ENCODE measurements at places on chromosomes 13 and 19. TPM values are rescaled to one million over a fixed set of nuclear protein-coding genes. Genes with fewer than 3 reads are reported as not detected.

DNA sequence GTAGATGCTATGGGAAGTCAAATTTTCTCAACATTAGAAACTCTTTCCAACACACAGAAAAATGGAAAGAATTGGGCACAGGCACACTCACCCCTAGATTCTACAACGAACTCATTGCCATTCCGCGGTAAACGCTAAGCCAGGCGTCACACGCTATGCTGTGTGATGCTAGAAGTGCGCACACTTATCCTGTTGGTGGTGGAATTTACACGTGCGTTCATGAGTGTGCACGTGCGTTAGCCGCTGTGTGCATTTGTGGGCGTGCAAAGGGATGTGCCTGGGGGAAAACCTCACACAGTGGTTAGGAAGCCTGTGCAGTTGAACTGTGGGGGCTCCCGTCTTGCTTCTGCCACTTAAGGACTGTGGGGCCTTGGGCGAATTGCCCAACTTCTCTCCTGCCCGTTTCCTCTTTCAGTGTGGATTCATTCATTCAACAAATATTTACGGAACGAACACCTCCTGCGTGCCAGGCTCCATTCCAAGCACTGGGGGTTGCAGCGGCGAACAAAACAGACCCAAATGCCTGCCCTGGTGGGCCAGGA lies 7.7 kb downstream of the NFILZ start:
- no peak for DNase-seq

- peak; percentile 12 for DNase-seq
Measured at GRCh38 chr13:23159205-23159759, 21.5 kb upstream of the SGCG start.

The SHC2 gene
- total RNA-seq = 3.3 TPM

The RFPL4A gene
- not detected for total RNA-seq

DNA sequence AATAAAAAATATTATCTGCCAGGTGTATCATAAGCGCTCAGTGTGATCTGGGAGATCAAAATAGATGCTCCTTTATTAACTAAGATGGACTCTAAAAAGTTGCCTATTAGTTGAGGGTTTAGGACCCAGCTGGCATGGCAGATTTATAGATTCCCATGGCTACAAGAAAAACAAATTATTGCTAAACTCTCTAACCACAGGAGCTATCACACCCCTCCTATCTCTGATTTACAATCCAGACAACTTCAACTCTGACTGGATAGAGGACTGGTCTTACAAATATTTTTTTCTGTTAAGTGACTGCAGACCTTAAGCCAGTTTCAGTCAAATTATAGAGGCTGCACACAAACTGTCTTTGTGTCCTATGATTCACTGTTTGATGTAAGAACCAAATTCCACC lies 45.4 kb upstream of the MYCBP2 start:
- peak; percentile 8 for DNase-seq

The RBM26 gene
- 20.3 TPM for total RNA-seq

The VAV1 gene
- total RNA-seq = not detected

The NKPD1 gene
- total RNA-seq = 0.26 TPM

The NANOS3 gene
- total RNA-seq = not detected

The ZNF559 gene
- total RNA-seq = 19.8 TPM

The NLRP4 gene
- not detected for total RNA-seq

GRCh38 chr19:32863841-32864240 lies 5.7 kb downstream of the SLC7A9 start:
- no peak for DNase-seq

- peak; percentile 7 for DNase-seq
Measured at GRCh38 chr13:96822895-96823294, 171.4 kb downstream of the OXGR1 start.

The IZUMO1 gene
- not detected for total RNA-seq

- no peak for DNase-seq
Measured at GRCh38 chr13:21673539-21673788, 2.6 kb downstream of the FGF9 start.

The LILRA5 gene
- total RNA-seq = not detected

DNA sequence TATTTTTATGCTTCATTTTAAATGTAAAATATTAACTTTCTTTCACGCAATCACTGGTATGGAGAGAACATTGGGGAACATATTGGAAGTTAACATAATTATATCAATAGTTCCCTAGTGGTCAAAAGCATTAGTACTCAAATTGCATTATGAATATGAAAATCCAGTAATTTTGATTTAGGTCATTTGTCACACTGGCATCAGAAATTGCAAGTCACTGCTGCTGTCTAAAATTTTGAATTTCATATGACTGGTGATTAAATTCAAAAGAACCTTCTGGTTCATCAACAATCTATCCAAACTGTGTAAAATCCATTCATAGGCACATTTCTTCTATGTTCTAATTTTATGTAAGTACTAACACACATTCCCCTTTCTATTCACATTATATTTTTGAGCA lies 2235.7 kb upstream of the PCDH20 start:
- DNase-seq = no peak

The ZNF101 gene
- 4.9 TPM for total RNA-seq

The CEACAM16 gene
- not detected for total RNA-seq

DNA sequence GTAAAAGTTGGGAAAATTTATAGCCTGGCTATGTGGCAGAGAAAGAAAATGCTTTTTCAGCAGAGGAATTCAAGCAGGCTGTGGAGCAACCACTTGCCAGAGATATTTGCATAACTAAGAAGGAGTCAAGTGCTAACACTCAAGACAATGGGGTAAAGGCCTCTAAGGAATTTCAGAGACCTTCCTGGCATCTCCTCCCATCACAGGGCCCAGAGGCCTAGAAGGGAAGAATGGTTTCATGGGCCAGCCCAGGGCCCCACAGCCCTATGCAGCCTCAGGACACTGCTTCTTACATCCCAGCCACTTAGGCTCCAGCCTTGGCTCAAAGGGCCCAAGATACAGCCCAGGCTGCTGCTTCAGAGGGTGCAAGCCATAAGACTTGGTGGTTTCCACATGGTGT lies 14.3 kb downstream of the SLC15A1 start:
- DNase-seq = no peak

The TTC9B gene
- not detected for total RNA-seq

- DNase-seq = no peak
Measured at GRCh38 chr19:29804493-29804892, 7.3 kb upstream of the CCNE1 start.

DNA sequence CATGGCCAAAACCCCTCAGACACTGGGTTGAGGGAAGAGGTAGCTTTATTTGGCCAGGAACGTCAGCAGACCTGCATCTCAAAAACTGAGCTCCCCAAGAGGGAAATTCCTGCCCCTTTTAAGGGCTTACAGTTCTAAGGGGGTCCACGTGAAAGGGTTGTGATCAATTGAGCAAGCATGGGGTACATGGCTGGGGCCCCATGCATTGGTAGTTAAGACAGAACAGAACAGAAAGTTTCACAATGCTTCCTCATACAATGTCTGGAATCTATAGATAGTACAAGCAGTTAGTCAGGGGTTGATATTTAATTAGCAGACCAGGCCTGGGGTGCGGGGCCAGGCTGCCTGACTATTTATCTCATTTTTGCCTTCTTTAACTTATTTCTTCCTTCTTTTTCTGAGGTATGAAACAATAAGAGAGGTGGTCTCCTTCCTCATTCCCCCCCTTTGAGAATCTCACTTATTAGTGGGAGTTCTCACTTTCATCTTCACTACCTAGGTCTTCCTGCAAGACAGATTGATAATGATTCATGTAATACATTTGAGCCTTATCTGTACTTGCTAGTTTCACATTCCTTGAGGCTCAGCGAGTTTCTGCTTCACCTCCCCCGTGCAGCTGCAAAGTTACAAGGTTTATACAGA lies 84.8 kb downstream of the SLC25A15 start:
- peak; percentile 9 for DNase-seq

The URAD gene
- not detected for total RNA-seq

DNA sequence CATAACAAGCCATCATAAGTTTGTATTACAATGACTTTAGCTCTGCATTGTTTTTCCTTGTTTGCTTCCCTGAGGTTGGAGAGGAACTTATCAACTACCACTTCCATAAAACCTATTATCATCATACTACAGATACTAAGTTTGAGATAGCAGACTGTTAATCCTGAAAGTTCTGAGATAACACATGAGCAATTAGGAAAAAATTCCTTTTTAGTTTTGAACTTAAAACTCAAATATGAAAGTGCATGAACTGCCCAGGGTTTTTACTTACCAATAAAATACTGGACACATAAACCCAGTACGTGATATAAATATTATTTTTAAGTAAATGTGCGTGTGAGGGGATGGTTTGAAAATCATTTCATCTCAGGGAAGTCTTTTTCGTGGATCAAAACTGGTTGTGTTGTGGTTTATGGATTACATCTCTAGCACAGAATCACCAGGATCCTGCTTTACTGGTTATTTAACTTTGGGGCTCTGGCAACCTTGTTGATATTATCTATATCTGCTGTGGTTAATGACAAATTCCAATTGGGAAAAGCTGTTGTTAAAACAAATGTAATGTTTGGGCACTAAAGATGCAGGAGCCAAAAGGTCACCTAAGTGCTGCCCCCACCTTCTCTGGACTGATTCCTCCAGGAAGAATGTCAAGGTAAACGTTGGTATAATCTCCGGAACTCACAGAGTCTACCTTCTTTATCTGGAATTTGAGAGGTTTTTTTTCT lies 12.4 kb downstream of the CDX2 start:
- no peak for DNase-seq

- no peak for DNase-seq
Measured at GRCh38 chr13:104526561-104526960, 1460.3 kb upstream of the SLC10A2 start.

The ERICH4 gene
- not detected for total RNA-seq

The JAK3 gene
- total RNA-seq = 1.2 TPM

- DNase-seq = no peak
Measured at GRCh38 chr13:72542241-72542640, 185.2 kb downstream of the MZT1 start.

The SMIM17 gene
- under 0.01 TPM for total RNA-seq

The CYP2A7 gene
- total RNA-seq = not detected

DNA sequence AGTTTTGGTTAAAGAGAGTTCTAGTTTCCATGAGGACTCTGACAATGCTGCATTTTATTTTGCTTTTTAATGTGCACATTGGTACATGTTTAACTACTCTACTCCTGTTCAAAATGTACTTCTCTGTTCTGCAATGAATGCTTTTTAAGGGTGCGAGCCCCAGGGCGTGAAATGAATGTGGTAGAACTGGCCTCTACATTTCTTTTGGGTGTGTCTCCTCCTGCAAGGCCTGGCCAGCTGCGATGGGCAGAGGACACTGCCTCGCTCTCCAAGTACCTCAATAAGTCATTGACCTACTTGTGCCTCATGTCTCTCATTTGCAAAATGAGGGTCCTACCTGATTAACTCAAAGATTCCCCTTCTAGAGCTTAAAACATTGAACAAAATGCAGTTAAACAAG lies 6.7 kb downstream of the RGS9BP start:
- no peak for DNase-seq

The AXL gene
- total RNA-seq = 223 TPM

DNA sequence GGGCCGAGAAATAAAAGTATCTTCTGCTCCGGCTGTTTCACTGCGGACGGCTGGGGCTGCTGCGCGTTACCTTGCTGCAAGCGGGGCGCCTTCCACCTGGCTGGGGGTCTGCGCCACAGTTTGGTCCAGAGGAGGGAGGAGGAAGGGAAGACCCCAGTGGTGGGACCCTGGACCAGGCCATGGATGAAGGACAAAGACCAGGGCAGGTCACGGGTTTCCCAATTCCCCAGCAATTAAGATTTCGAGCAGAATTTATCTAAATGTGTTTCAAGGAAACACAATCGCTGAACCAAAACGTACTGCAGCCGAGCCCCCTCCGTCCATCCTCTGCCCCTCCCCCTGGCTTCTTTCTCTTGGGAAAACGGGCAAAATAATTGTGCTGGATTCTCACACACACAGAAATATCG lies 2.9 kb downstream of the SOX1 start:
- DNase-seq = no peak

- no peak for DNase-seq
Measured at GRCh38 chr13:110589793-110590390, 25.5 kb upstream of the NAXD start.

The AP2S1 gene
- 143 TPM for total RNA-seq

The CEACAM4 gene
- not detected for total RNA-seq

GRCh38 chr19:38891771-38892170 lies 7.6 kb downstream of the SIRT2 start:
- no peak for DNase-seq

The DNAAF3 gene
- 0.17 TPM for total RNA-seq

Measured in fibroblast of lung (primary cell).